ENCODE measurements at places on chromosomes 11 and 22.

DNA sequence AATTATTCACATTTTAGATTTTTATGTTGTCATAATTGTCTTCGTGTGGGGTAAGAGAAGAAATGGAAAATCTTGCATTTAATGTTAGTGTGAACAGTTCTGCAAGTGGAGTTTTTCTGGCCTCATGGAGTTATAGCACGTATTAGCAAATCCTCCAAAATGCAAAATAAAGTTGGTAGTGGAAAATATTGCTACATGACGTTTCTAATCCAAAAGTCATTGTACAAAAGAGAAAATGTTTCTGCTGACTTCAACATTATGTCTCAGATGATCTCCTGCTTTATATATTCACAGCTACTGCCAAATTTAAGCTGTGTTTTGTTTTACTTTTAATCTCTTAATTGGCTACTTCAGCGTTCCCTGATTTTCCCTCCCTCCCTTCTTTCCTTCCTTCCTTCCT is 1804.0 kb upstream of the RAG2 start:
- no peak for DNase-seq

GRCh38 chr11:134139873-134140331 is 71.0 kb downstream of the JAM3 start:
- DNase-seq, result peak; percentile 49

DNA sequence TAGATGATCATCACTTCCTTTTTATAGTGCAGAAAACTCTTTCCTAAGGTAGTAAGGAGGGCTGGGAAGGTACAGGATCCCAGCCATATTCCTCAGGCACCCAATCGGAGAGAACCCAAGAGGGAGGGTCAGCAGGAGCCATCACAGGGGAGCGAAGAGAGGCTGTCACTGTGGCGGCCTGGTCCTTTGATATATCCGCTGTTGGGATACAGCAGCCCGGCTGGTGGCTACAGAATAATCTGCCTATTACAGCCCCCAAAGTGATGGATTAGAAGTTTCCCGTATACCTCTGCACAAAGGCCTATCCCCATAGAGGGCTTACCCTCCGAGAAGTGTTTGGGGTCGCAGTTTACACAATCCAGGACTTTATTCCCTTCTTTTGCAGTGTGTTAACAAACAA is 48.5 kb downstream of the OR4D9 start:
- DNase-seq, result no peak

- no peak for DNase-seq
These were observed 348.9 kb upstream of the NCAM1 start for GRCh38 chr11:112612250-112612849.

DNA sequence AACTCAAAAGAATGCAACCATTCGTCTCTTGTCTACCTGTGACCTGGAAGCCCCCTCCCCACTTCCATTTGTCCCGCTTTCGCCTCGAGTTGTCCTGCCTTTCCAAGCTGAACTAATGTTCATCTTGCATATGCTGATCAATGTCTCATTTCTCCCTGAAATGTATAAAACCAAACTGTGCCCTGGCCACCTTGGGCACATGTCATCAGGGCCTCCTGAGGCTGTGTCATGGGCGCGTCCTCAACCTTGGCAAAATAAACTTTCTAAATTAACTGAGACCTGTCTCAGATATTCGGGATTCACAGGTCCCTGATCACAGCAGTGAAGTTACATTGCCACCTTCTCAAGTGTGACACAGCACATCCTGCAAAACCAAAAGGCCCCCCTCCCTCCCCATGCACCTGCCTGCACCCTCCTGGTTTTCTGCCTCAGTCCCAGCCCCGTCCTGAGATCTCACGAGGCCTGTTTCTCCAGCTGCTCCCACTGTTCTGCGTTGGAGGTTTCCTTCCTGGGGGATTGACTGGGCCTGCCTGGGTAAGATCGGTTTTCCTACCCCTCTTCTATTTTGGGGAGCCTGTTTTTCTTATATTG is 1328.7 kb downstream of the TBC1D22A start:
- no peak for DNase-seq

- DNase-seq, result no peak
These were observed 88.5 kb downstream of the TRIM44 start for GRCh38 chr11:35750981-35751663.

DNA sequence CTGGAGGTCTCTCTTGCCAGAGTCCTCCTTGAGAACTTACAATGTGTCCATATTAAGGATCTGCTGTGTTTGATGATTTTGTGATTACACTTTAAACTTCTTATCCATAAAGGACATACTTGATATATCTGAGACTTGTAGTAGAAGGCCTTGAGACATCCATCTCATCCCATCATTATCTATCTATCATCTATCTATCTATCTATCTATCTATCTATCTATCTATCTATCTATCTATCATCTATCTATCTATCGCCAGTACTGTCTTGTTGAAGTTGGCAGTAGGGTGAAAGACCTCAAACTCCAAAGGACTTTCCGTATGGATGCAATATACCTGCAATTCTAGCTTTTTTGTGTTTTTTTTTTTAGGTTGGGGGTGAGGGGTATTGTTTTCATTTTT is 2.5 kb upstream of the EHF start:
- no peak for DNase-seq

GRCh38 chr11:95218149-95218548 is 12.9 kb downstream of the SESN3 start:
- DNase-seq, result no peak

DNA sequence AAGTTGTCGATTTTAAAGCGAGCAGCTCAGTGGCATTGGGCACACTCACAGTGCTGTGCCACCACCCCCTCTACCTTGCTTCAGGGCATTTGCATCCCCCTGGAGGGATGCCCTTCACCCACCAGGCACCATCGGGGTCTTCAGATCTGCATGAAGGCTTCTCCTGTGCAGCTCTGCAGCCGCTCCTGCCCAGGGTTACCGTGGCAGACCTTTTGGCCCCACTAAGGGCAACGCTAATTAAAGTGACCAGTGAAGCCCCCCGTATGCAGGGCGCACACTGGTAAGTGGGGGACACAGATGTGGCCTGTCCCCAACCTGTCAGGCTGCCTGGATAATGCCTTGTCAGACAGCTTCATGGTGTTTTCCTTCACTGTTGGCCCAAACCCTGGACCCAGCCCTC is 1117.7 kb downstream of the BRD1 start:
- no peak for DNase-seq

All from SW 1271 (cell line).